ENCODE measurements at places on chromosomes 7 and 10.
A peak's percentile ranks its signal among the peaks of the same experiment; 100 is the strongest.

DNA sequence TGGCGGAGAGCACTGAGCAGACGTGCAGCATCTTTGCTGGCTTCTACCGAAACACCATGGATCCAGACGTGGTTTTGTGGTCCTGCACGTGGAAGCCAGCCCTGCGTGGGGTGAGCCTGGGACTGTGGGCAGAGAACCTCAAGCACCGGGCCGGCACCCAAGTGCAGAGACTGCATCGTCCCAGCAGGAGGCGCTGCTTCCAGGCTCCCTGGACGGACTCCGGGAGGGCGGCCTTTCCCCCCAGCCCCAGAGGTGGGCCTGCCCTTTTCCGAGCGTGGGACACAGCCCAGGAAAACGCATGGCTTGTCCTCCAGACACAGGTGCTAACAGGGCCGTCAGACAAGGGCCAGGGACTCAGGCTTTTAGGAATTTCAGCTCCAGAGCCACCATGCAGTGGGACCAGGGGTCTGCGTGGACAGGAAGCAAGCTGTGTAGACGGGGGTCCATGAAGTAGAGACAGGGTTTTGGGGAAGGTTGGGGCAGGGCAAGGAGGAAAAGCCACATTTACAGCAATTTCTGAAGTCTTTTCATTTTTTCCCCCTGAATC lies 303.9 kb downstream of the WDR37 start:
- no peak for DNase-seq
- no peak overlapping the region for H3K4me3 ChIP-seq
- H3K4me1 ChIP-seq, result peaks cover 14% of the 10 kb centered on the region
- H3K36me3 ChIP-seq, result no peaks in the 10 kb centered on the region
- H3K27me3 ChIP-seq, result peaks cover 11% of the 10 kb centered on the region

DNA sequence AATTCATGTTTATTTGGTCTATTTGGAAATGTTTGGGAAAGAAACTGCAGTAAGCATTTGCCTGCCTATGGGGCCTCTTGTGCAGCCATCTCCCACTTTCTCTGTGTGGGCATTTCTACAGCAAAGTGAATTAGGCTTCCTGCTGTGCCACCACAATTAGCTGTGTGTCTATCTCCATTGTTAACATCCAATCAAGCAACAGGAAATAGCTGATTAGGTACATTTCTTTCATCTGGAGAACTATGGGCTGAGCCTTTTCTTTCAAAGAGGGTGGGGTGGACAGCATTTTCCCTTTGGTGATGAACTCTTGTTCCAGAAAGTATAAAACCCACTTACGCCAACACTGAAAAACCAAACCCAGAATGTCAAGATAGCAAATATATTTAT lies 640.0 kb downstream of the ACTR3B start:
- H3K36me3 ChIP-seq, result no peaks in the 10 kb centered on the region
- H3K4me3 ChIP-seq, result no peak overlapping the region
- H3K27ac ChIP-seq, result no peak overlapping the region
- no peaks in the 10 kb centered on the region for H3K4me1 ChIP-seq
- DNase-seq, result no peak

GRCh38 chr10:20970044-20970443 lies 72.9 kb upstream of the NEBL start:
- no peak for DNase-seq
- no peak overlapping the region for H3K4me3 ChIP-seq
- no peaks in the 10 kb centered on the region for H3K27me3 ChIP-seq
- no peaks in the 10 kb centered on the region for H3K36me3 ChIP-seq
- no peak overlapping the region for H3K27ac ChIP-seq

- no peaks in the 10 kb centered on the region for H3K27me3 ChIP-seq
- H3K36me3 ChIP-seq, result no peaks in the 10 kb centered on the region
- H3K4me1 ChIP-seq, result no peaks in the 10 kb centered on the region
Measured at GRCh38 chr7:80583901-80584300, 54.5 kb upstream of the CD36 start.

DNA sequence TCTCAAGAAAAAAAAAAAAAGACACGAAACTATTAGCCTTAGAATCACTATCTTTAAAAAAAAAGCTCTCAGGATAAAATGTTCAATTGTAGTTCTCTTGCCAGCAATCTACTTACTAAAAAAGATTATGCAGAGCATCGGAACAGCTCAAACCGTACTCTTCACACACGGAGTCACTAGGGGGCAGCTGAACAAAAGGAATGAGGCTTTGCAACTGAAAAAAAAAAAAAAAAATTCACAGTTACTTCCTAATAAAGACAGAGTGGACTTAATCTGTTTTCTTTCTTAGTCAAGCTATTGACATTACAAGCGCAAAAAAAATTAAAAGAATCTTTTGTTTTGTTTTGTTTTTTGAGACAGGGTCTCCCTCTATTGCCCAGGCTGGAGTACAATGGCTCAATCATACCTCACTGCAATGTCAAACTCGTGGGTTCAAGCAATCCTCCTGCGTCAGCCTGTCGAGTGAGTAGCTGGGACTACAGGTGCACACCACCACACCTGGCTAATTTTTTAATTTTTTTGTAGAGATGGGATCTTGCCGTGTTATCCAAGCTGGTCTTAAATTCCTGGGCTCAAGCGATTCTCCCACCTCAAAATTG lies 11.5 kb downstream of the PMS2 start:
- peak; percentile 60 for DNase-seq
- no peaks in the 10 kb centered on the region for H3K27me3 ChIP-seq
- peaks cover 33% of the 10 kb centered on the region for H3K36me3 ChIP-seq
- H3K27ac ChIP-seq, result peak overlapping the region; percentile 50

DNA sequence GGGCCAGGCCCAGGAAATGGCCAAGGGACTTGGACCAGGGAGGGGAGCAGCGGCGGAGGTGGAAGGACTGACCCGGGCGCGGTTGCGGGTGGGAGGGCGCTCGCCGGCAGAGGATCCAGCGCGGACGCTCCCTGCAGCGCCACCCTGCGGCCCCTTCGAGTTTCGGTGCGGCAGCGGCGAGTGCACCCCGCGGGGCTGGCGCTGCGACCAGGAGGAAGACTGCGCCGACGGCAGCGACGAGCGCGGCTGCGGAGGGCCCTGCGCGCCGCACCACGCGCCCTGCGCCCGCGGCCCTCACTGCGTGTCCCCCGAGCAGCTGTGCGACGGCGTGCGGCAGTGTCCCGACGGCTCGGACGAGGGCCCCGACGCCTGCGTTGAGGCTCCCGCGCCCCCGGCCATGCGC lies 16.8 kb upstream of the ZNF467 start:
- DNase-seq, result peak; percentile 46
- H3K4me3 ChIP-seq, result no peak overlapping the region
- H3K4me1 ChIP-seq, result no peaks in the 10 kb centered on the region
- no peaks in the 10 kb centered on the region for H3K36me3 ChIP-seq
- H3K27ac ChIP-seq, result no peak overlapping the region
- H3K27me3 ChIP-seq, result peaks cover 14% of the 10 kb centered on the region

DNA sequence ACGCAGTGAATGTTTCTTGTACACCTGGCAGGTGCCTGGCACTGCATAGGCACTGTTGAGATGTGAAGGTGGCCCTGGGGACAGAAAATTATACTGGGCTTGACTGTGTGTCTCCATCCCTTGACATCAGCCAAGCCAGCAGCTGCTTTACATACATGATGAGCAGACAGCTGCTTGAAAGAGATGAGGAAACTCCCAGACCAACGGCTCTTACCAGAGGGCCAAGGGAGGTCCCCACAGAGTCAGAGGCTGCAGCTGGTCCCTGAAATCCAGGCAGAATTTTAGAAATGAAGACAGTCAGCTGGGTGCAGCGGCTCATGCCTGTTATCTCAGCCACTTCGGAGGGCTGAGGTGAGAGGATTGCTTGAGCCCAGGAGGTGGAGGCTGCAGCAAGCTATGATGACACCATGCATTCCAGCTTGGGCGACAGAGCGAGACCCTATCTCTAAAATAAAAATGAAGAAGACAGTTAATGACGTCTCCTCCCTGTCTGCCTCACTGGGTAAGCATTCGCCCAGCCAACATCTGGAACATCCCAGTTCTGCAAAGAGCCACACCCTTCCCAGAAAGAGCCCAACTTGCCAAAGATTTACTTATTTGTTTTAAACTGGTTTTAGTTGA lies 17.6 kb downstream of the LIMK1 start:
- H3K36me3 ChIP-seq, result peaks cover 23% of the 10 kb centered on the region
- no peaks in the 10 kb centered on the region for H3K27me3 ChIP-seq

Data from activated CD4-positive, alpha-beta T cell treated with anti-CD3 and anti-CD28 coated beads, Interleukin-2, amount 10 ng/mL, durations not matched to agents 7 days and 5 days (primary cell).